ENCODE measurements at places on chromosomes 2 and 18.

GRCh38 chr2:153235516-153235915, 243.0 kb downstream of the RPRM start:
- H3K27ac ChIP-seq: no peak overlapping the region
- no peak for DNase-seq
- H3K36me3 ChIP-seq: no peaks in the 10 kb centered on the region
- H3K4me1 ChIP-seq: no peaks in the 10 kb centered on the region

DNA sequence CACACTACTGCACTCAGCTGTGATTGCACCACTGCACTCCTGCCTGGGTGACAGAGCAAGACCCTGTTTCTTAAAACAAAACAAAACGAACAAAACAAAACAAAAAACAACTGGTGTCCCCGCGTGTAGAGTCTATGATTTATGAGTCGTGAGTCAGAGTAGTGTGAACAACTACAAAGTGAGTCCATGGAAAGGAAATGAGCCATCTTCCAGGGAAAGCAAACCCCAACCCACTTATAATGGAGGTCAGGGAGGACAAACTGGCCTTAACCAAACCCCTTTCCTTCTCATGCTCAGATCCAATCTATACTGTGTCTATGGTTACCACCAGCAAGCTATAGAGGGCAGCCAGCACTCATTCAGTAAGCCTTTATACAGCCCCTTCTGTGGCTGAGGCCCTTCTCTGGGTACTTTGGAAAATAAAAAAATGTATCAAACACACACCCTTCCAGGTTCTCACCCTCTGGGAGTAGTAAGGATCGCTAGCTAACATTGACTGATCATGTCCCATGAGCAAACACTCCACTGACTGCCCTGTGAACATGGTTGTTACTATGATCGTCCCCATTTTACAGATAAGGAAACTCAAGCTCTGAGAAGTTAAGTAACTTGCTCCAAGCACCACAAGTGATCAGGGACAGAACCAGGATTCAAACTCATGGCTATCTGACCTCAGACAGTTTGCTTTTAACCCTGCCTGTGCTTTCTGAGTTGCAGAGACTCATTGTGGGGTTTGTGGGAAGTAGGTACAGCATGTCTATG, 24.7 kb upstream of the COLEC12 start:
- no peak overlapping the region for H3K4me3 ChIP-seq
- H3K4me1 ChIP-seq: no peaks in the 10 kb centered on the region

- no peak overlapping the region for H3K4me3 ChIP-seq
- H3K27me3 ChIP-seq: no peaks in the 10 kb centered on the region
- no peak for DNase-seq
Observed at GRCh38 chr2:66700677-66701066, 265.7 kb downstream of the MEIS1 start.

DNA sequence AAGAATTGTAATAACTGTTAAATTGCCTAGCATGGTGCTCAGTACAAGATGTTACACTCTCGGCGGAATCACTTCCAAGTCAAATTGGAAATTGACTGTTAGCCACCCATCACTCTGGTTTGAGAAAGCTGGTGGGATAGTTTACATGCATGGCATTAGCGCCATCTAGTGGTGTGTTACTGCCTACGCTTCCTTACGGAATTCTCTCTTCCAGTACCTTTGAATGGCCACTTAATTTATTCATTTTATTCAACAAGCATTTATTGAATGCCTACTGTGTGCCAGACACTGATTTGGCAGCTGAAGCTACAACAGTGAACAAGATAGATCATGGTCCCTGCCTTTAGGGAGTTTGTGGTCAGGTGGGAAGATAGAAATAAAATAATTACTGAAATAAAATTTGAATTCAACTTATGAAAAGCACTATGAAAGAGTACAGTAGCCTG, 171.2 kb downstream of the TMEM247 start:
- H3K27me3 ChIP-seq: no peaks in the 10 kb centered on the region
- no peaks in the 10 kb centered on the region for H3K36me3 ChIP-seq
- DNase-seq: peak; percentile 64
- no peak overlapping the region for H3K27ac ChIP-seq
- H3K4me1 ChIP-seq: no peaks in the 10 kb centered on the region

Data from liver (tissue), 10 donors.